Activated naive CD4-positive, alpha-beta T cell (primary cell): ENCODE measurements at places on chromosomes 3 and 15.

- DNase-seq, result no peak
Observed at GRCh38 chr3:73292220-73292619, 230.8 kb downstream of the EBLN2 start.

DNA sequence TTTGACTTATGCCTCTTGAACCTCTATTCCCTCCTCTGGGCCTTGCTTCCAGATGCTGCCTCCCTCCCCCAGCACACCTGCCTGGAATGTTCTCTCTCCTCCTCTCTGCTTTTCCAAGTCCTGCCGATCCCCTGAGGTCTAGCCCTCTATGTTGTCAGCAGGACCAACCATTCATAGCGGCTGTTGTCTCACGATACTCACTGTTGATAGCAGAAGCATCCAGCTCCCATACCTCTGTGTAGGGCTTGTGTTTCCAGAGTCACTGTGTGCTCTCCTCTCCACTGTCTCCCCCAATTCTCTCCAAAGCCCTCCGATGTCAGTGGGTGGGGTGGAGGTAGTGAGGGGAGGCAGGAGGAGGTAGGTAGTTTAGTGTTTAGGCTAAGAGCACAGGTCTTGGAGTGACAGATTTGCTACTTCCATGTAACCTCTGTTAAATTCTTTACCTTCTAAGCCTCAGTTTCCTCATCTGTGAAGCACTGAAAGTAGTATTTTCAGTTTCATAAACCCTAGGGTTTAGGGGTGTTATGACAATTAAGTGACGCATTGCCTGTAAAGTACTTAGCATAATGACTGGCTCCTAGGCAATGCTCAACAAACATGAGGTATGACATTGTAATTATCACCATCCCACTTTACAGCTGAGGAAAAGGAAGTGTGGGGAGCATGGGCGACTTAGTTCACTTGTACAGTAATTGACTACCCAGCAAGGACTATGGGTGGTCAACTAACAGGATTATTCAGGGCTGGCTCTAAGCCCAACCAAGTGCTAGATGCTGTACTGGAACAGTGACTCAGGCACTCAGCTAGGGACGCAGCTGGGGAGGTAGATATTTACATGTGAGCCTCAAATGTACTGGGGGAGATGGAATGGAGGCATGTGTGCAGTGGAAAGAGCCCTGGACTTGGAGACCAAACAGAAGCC is 122.8 kb downstream of the CACNA1D start:
- no peak for DNase-seq

GRCh38 chr3:43373560-43373928 is 87.2 kb downstream of the SNRK start:
- no peak for DNase-seq

- DNase-seq, result no peak
Observed at GRCh38 chr3:61682671-61683548, 121.5 kb downstream of the PTPRG start.

DNA sequence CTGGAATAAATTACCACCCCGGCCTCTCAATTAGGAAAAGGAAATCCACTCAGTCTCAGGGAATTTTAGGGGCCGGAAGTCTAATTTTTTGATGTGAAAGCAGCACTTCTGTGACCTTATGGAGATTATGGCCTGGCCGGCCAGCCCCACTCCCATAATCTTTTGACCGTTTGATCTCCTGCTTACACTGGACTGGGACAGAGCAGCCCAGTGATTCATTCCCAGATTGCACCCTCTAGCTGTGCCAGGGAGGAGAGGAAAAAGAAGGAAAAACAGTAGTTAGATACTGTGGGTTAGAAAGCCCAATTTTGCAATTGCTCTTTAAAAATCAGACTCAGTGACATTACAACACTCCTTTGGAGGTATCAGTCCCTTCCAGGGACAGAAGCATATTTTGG is 32.4 kb downstream of the GJD2 start:
- no peak for DNase-seq

- no peak for DNase-seq
Observed at GRCh38 chr3:17514597-17514996, 227.8 kb downstream of the TBC1D5 start.

- no peak for DNase-seq
Observed at GRCh38 chr3:190132371-190132770, 11.7 kb upstream of the P3H2 start.
